ENCODE measurements at places on chromosomes 7 and 10. TPM values are rescaled to one million over a fixed set of nuclear protein-coding genes. Genes with fewer than 3 reads are reported as not detected.
A peak's percentile ranks its signal among the peaks of the same experiment; 100 is the strongest.

GRCh38 chr7:81685270-81685868 is 84.5 kb downstream of the HGF start:
- no peak overlapping the region for H3K27ac ChIP-seq
- no peaks in the 10 kb centered on the region for H3K36me3 ChIP-seq
- peaks cover 1% of the 10 kb centered on the region for H3K27me3 ChIP-seq
- H3K4me1 ChIP-seq, result peaks cover 4% of the 10 kb centered on the region
- DNase-seq, result no peak

- H3K27ac ChIP-seq, result no peak overlapping the region
- H3K27me3 ChIP-seq, result no peaks in the 10 kb centered on the region
- no peak for DNase-seq
- no peaks in the 10 kb centered on the region for H3K4me1 ChIP-seq
These were observed 40.0 kb downstream of the NACAD start for GRCh38 chr7:45048748-45049147.

DNA sequence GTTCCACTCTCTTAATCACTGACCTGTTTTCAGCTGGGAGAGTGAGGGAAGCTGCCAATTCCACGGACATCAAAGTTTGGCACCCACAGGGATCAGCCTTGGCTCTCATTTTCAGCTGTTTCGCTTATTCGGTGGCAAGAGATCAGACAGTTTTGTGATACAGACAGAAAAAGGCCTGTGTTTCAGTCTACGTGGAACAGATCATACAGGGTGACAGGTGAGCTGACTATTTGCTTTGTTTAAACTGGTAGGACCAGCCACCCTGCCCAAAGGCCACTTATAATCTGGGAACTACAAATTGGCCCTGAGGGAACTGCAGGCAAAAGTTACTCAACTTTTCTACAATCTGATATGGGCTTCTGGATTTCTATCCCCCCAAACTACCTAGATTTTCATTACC is 128.6 kb downstream of the ZNF467 start:
- H3K27me3 ChIP-seq, result peaks cover 6% of the 10 kb centered on the region
- no peak overlapping the region for H3K27ac ChIP-seq
- no peak overlapping the region for H3K4me3 ChIP-seq
- peaks cover 3% of the 10 kb centered on the region for H3K36me3 ChIP-seq
- no peak for DNase-seq

- H3K4me3 ChIP-seq, result no peak overlapping the region
- peaks cover 3% of the 10 kb centered on the region for H3K27me3 ChIP-seq
- no peak overlapping the region for H3K27ac ChIP-seq
- peaks cover 3% of the 10 kb centered on the region for H3K4me1 ChIP-seq
These were observed 15.8 kb downstream of the MET start for GRCh38 chr7:116687801-116688201.

- H3K36me3 ChIP-seq, result no peaks in the 10 kb centered on the region
- DNase-seq, result no peak
- no peak overlapping the region for H3K27ac ChIP-seq
- peaks cover 17% of the 10 kb centered on the region for H3K4me1 ChIP-seq
- no peak overlapping the region for H3K4me3 ChIP-seq
- H3K27me3 ChIP-seq, result no peaks in the 10 kb centered on the region
These were observed 236.9 kb upstream of the TMEM229A start for GRCh38 chr7:124269774-124270173.

DNA sequence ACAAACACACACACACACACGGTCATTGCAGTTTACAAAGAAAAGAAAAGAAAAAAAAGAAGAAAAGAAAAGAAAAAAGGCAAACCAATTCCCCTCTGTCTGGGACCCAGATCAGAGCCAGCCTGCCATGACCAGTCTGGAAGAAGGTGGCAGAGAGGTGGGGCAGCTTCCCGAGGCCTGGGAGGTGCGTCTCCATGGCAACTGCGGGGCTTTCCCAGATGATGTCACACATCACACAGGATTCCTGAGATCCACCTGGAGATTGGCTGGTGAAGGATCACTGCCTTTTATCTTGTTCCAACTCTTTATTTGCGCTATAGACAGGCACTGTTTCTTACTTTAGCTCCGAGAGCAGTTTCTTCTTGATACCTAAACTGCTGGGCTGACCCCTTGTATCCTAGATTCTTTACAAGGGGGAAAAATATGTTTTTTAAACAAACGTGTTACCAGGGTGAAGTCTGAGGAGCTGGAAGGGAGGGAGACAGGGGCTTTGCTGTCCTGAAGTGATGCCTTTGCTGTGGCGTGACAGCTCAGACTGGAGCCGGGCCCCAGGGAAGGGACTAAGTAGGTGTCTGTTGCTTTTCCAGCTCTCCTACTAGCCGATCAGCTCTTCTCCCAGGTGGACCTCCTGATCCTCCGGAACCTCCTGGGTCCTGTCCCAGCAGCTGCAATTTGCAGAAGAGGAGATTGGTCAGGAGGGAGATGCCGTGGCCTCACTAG is 298.5 kb downstream of the KLF6 start:
- H3K4me1 ChIP-seq, result peaks cover 12% of the 10 kb centered on the region
- no peak overlapping the region for H3K4me3 ChIP-seq
- H3K27ac ChIP-seq, result no peak overlapping the region
- peaks cover 6% of the 10 kb centered on the region for H3K36me3 ChIP-seq
- peaks cover 6% of the 10 kb centered on the region for H3K27me3 ChIP-seq

GRCh38 chr7:38054199-38054598 is 123.8 kb upstream of the STARD3NL start:
- no peak overlapping the region for H3K27ac ChIP-seq
- no peaks in the 10 kb centered on the region for H3K4me1 ChIP-seq
- no peak for DNase-seq
- H3K36me3 ChIP-seq, result peaks cover 2% of the 10 kb centered on the region
- H3K27me3 ChIP-seq, result peaks cover 5% of the 10 kb centered on the region

NIPSNAP2 gene
- total RNA-seq, result 39.4 TPM

CYP2C19 gene
- total RNA-seq, result not detected

- no peak overlapping the region for H3K27ac ChIP-seq
- DNase-seq, result peak; percentile 49
- H3K4me1 ChIP-seq, result no peaks in the 10 kb centered on the region
- peaks cover 1% of the 10 kb centered on the region for H3K27me3 ChIP-seq
- H3K4me3 ChIP-seq, result no peak overlapping the region
These were observed 237.4 kb downstream of the WDR11 start for GRCh38 chr10:121088524-121088923.

- DNase-seq, result no peak
- no peaks in the 10 kb centered on the region for H3K4me1 ChIP-seq
- peaks cover 5% of the 10 kb centered on the region for H3K36me3 ChIP-seq
These were observed 41.1 kb downstream of the PUS7 start for GRCh38 chr7:105480931-105481330.

DNA sequence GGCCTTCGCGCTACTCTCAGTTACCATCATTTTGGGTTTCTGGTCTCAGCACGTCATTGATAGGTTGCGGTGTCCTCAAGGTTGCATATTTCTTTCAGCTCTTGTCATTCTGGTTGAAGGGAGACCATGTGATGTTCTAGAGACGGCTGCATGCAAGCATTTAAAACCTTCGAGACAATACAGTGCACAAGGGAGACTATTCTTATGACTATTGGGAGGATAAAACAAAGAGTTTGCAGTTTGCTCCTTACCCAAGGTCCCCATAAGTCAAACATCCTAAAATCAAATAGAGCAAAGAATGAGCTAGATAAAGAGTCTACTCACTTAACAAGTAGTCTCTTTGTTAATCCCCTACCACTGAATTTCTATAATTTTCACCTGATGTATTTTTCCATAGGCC is 39.1 kb downstream of the NPVF start:
- no peaks in the 10 kb centered on the region for H3K36me3 ChIP-seq
- H3K27me3 ChIP-seq, result peaks cover 5% of the 10 kb centered on the region
- no peak overlapping the region for H3K4me3 ChIP-seq

- peak overlapping the region; percentile 13 for H3K4me3 ChIP-seq
- H3K4me1 ChIP-seq, result peaks cover 56% of the 10 kb centered on the region
- H3K27me3 ChIP-seq, result peaks cover 2% of the 10 kb centered on the region
- peak overlapping the region; percentile 52 for H3K27ac ChIP-seq
- H3K36me3 ChIP-seq, result peaks cover 10% of the 10 kb centered on the region
These were observed 18.8 kb downstream of the CHST15 start for GRCh38 chr10:124074501-124075109.

DNA sequence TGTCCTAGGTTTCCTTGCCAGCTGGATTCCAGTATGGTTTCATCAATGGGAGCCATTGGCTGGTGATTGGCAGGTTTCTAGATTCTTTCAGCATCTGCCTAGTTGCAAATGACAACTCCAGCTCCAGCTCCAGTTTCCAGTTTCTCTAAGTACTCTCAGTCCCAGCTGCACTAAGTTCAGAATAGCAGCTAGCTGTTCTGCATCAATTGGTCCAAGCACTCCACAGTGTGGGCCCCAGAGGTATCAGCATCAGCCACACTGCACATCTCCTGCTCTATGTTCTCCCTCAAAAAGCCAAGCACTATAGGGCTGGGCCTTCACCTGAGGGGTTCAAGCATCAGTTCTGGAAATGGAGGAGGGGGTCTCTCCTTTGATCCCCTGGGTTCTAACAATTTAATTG is 143.4 kb downstream of the VPS50 start:
- no peak for DNase-seq
- H3K4me1 ChIP-seq, result no peaks in the 10 kb centered on the region
- H3K27ac ChIP-seq, result no peak overlapping the region
- no peaks in the 10 kb centered on the region for H3K27me3 ChIP-seq
- no peak overlapping the region for H3K4me3 ChIP-seq
- H3K36me3 ChIP-seq, result no peaks in the 10 kb centered on the region

WDFY4 gene
- total RNA-seq, result 0.54 TPM

DNA sequence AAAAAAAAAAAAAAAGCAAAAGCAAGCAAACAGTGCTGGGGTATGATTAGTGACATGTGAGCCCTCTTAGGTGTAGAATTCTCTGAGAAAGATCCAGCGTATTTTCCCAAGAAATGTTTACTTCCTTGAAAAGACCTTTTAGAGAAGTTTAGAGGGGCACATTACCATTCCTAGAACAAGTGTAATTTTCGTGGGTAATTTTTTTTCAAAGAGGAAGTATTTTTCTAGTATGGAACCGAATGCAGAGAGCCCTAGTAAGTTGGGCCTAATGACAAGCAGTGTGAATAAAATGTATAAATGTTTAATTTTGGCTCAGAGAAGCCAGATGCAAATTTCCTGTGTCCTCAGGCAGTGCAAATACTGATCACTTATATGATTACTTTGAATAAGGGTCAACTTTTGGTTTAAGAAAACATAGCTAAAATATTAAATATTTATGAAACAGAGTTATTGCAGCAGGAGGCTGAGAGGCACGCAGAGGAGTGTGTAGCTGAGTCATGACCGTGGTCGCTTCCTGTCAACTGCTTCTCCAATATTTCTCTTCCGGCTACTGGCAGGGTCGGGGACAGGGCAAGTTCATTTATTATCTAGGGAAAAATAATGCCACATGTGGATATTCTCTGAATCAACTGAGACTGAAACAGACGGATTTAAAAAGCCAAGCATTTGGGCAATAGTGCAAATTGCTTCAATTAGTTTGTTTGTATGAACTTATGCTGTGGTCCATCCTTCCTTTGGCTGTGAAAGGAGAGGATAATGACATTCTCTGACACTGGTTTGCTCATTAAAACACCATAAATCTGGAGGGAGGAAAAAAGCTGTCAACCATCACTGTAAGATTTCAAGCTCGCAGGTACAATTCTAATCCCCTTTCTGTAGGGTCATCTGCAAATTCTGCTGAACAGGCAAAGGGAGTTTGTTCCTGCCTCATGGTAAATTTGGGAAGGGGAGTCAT is 495.2 kb downstream of the GLRX3 start:
- no peak for DNase-seq
- peaks cover 2% of the 10 kb centered on the region for H3K27me3 ChIP-seq
- no peaks in the 10 kb centered on the region for H3K4me1 ChIP-seq

DNA sequence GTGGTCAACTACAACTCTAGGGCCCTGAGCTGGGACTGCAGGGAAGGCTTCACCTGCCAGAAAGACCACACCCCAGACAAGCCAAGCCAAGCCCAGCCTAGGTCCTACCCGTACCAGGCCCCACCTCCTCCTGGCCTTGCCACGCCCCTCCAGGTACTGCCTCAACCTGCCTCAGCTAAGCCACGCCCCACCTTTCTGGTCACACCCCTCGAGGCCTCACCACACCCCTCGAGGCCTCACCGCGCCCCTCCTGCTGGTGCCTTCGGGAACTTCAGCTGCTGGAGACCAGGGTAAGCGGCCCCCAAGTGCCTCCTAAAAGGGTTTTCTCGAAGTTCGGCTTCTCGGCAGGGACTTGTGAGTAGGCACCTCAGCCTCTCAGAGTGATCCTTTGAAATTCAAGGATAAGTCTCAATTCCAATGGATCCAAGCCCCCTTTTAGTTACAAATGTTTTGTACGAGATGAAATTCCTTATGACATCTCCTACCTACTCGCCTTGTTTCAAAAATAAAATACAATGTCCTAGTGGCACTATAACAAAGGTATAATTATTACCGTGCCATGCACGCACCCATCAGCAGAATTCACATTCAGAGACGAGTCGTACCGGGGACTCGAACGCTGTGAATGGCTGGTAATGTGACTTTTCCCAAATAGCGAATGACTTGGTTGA is 171.2 kb downstream of the ARHGAP21 start:
- H3K36me3 ChIP-seq, result peaks cover 8% of the 10 kb centered on the region
- DNase-seq, result peak; percentile 54
- no peak overlapping the region for H3K4me3 ChIP-seq
- H3K27ac ChIP-seq, result no peak overlapping the region

DNA sequence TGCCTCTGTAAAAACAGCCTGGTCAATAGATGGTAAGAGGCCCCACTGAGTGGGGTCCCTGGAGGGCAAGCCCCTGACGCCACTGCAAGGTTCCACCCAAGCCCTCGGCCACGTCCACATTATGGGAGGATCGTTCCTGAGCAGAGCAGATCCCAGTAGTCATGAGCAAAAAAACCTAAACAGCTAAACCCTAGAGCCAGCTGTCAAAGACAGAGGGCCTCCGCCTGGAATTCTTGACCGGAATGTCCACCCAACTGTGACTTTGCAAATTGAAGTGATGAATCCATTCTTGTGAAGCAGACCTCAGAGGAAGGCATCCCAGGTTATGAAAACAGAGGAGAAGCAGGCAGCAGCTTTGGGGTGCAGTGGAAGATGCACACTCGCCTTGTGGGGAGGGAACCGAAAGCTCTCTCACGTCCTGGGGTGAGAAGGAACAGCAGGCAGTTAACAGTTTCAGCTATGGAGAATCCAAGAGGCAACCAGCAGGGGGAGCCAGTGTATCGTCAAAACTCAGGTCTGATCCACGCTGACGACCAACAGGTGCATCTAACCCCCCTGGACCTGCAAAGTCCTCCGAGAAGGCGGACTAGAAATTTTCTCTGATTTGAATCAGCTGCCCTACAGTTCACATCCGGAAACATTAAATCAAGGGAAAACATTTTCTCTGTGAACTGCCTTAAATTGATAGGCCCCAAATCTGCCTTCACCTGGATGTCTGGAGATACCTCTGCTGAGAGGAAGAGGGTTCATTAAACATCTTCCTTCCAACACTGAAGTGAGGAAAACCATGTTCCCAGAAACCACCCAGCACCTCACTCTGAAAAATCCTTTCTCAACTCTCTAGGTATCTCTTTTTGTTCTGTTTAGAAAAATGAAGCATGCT is 139.1 kb upstream of the PFKP start:
- H3K27me3 ChIP-seq, result peaks cover 2% of the 10 kb centered on the region
- no peaks in the 10 kb centered on the region for H3K36me3 ChIP-seq
- H3K27ac ChIP-seq, result no peak overlapping the region
- peaks cover 16% of the 10 kb centered on the region for H3K4me1 ChIP-seq
- no peak overlapping the region for H3K4me3 ChIP-seq

ADIRF gene
- total RNA-seq, result not detected

NKX2-3 gene
- 0.82 TPM for total RNA-seq

Data from endothelial cell (in vitro differentiated cells).